ENCODE measurements at places on chromosomes 6 and 20.

DNA sequence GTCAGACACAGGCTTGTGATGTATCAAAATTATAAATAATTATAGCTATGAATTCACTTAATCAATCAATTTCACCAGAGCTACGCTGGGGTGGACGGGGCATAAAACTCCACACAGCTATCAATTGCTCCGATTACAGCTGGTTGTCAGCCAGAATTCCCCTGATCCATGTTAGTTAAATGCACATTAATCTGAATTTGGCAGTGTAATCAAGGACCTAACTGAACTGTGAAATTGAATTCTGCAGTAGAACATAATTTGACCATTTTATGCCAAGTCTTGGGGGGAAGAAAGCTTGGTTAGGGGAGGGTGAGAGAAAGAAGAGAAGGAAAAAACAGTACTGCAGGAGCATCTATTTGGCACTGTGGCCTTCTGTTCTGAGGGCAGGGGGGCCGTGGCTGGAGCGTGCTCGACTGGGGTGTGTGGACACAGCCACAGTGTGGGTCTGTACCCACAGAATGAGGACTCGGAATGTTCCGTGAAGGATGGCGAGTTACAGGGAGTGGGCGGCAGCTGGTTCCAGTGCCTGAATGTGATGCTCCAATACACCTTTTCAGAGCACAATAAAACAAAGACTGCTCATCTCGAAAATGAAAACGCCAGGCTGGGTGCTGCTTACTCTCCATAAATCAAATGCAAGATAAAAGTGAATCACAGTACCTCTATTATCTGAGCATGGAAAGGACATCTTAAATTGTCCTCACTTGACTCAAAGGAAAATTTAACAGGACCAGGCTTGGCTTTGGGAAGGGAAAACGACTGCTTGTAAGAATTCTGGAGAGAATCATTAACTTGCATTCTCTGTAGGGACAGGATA, 59.2 kb downstream of the LAMP5 start:
- DNase-seq: no peak

DNA sequence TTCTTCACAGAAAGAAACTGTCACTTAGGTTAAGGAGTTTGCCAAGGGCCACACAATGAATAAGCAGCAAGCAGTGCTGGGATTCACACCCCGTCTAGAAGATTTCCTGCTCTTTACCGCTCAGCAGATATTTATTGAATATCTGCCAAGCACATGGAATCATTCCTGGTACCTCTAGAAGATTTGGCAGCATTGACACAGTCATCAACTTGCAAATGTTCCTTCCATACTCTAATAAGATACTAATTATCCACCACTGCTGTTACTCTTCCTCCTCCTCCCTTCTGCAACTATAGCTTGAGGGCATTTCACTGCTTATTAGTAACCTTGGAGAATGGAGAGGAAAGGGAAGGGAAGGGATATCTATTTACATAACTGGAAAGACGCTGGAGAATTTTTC, 13.0 kb downstream of the MOXD1 start:
- DNase-seq: no peak

DNA sequence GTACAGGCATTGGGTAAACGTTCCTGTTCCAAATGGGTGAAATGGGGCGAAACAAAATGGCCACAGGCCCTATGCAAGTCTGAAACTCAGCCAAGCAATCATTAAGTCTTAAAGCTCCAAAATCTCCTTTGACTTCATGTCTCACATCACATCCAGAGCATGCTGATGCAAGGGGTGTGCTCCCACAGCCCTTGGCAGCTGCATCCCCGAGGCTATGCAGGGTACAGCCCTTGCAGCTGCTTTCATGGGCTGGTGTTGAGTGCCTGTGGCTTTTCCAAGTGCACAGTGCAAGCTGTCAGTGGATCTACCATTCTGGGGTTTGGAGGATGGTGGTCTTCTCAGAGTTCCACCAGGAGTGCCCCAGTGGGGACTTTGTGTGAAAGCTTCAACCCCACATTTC, 270.0 kb upstream of the CDYL start:
- no peak for DNase-seq

DNA sequence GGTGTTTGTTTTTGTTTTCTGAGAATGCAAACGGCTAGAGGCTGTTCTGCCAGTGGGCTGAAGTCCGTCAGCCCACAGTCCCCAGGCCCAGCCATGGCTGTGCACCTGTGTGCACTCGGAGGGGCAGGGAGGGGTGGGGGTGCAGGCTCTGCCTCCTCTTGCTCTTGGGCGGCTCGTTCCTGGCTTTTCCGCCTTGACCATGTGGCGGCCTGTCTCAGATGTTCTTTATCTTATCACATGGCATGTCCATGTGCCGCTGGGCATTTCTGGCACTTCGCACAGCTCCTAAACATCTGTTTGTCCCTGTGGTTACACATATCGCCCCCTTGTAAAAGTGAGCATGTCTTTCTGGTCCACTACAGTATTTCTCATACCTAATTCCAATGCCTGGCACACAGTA, 137.0 kb downstream of the CDH4 start:
- no peak for DNase-seq

GRCh38 chr6:56230976-56231566, 16.3 kb downstream of the COL21A1 start:
- peak; percentile 37 for DNase-seq

Data from choroid plexus epithelial cell (primary cell).